ENCODE measurements at places on chromosomes 5 and 9.

GRCh38 chr5:143708672-143709071, 103.3 kb upstream of the HMHB1 start:
- no peak for DNase-seq

DNA sequence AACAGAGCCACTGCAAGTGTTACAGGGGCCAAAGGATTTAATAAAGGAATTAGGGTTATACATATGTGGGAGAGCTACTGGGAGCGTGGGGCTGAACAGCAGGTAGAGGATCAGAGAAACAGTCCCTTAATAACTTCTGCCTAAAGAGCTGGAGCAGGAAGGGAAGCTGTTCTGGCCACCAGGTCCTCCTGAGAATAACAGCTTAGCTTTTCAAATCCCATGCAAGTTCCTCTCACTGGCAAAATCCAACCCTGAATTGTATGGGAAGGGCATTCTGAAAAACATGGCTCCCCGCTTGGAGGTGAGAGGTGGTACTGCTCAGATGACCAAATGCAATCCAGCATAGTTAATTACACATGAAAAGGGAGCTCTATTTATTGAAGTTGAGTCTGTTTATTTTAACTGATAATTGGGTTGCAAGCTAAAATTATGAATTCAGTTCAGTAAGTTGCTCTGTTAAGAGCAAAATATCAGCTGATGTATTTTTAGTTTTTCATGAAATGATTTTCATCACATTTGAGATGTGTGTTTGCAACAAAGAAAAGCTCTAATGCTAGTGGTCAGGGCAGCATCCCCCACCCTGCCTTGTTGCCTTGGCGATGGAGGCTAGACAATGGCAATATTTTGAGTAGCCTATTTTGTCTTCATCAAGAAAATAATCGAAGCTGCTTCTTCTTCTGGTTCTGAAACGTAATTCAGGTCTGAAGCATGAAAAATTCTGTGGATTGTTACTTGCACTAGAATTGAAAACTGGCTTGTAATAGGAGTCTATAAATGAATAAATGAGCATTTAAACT, 58.4 kb upstream of the SH3GL2 start:
- DNase-seq: no peak

- DNase-seq: no peak
Observed at GRCh38 chr5:115262011-115262320, 711 bp downstream of the PGGT1B start.

- no peak for DNase-seq
Observed at GRCh38 chr9:91192381-91193086, 169.2 kb downstream of the AUH start.

- no peak for DNase-seq
Observed at GRCh38 chr5:11853796-11854195, 50.5 kb downstream of the CTNND2 start.

DNA sequence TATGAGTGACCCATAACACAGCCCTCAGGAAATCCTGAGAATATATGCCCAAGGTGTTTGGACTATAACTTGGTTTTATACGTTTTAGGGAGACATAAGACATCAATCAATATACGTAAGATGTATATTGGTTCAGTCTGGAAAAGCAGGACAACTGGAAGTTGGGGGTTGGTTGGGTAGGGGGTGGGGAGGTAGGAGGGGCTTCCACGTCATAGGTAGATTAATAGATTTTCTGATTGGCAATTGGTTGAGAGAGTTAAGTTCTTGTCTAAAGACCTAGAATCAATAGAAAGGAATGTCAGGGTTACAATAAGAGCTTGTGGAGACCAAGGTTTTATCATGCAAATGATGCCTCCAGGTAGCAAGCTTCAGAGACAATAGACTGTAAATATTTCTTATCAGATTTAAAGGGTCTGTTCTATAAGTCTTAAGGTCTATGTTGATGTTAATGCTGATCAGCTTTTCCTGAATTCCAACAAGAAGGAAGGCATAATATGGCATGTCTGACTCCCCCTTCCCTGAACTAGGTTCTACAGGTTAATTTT, 2267.7 kb upstream of the ACO1 start:
- DNase-seq: no peak

DNA sequence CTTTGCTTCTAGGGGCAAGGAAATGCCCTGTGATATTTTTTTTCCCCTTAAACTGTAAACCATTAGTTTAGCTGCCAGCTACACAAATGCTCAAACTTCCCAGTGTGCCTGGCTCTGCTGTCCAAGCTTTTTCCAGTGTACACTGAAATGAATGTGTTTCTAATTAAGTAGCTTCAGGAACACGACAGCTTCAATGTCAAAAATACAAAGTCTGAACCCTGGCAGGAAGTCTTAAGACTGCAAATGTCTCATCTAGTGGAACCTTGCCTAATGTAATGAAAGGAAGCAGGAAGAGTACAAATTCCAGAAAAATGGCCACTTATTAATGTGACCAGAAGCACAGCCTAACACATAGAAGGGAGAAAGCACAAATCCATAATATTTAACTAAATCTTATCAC, 255.2 kb downstream of the CRB2 start:
- DNase-seq: peak; percentile 64

DNA sequence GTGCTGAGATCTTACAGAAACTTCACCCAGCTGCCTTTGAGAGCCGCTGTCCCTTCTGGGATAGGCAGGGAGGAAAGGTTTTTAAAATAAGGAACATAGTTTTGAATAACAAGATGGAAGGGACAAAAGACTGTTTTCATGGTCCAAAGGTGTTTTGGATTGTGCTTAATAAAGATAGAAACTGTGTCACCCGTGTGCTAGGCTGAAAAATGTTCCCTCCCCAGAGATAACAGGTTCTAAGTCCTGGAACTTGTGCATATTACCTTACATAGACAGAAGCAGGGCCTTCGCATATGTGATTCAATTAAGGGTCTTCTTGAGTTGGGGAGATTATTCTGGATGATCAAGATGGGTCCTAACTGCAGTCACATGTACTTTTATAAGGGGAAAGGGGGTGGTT, 1.9 kb upstream of the CEMIP2 start:
- no peak for DNase-seq

GRCh38 chr5:138726848-138727247, 26.4 kb upstream of the CTNNA1 start:
- DNase-seq: no peak

GRCh38 chr9:90290716-90291485, 351.7 kb downstream of the DIRAS2 start:
- DNase-seq: no peak

- no peak for DNase-seq
Observed at GRCh38 chr5:119358901-119359603, 3.2 kb downstream of the TNFAIP8 start.

GRCh38 chr9:136239983-136240330, 5.7 kb downstream of the QSOX2 start:
- DNase-seq: no peak

DNA sequence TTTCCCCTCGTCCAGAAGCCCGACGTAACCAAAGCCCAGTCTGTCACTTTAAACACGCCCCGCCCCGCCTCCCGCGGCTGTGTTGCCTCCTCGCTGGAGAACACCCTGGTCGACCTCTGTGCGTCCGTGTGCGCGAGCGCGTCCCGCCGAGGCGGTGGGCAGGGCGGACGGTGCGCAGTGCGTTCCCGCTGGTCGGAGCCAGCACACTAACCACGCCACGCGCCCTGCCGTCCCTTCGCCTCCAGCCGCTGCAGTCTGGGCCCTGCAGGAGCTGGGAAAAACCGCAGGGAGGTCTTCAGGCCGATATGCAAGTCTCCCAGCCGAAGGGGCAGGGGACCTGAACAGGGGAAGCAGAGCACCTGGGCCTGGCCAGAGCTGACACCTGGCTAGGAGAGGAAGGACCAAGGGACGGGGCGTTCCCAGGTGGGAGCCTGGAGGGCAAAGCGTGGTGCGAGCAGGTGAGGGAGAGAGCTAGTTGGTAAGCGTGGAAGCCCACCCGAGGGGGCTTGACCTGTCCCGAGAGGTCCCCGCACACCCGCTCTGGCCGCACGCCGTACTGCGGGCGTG, 1.3 kb upstream of the PHPT1 start:
- DNase-seq: peak; percentile 86

- no peak for DNase-seq
Observed at GRCh38 chr9:4588721-4589120, 73.4 kb upstream of the PLPP6 start.

GRCh38 chr5:147918101-147918685, 11.9 kb upstream of the C5orf46 start:
- DNase-seq: no peak

DNA sequence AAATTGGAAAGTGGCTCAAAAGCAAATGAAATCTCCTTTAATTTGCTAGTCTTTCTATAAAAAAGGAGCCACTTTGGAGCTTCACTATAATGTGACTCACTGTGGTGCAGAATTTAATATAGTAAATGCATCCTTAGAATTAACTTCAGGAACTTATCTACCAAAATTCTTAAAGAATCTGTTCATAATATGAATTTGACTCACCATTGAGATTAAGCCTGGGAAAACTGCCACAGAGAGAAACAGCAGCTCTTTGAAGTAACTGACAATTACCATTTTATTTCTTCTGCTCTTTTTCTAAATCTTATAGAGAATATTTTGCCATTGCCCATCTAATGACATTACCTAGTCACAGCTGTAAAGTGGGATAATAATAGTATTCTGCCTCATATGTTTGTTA, 211.9 kb upstream of the CDH6 start:
- DNase-seq: peak; percentile 3

DNA sequence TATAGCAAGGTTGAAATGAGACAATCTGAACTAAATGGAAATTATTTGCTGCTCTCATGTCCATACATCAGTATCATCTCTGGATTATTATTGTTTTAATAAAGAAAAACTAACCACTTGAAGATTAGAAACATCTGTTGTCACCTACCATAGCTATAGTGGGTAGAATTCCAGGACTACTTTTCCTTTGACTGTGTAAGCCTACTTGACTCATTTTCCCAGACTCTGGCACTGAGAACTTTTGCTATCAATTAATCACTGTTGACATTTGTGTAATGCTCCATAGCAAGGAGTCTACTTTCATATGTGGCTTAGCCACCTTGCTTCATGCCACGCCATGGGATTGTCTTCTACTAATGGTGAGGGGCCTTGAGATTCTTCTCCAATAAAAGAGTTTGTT, 59.9 kb upstream of the ARRDC3 start:
- DNase-seq: peak; percentile 94

DNA sequence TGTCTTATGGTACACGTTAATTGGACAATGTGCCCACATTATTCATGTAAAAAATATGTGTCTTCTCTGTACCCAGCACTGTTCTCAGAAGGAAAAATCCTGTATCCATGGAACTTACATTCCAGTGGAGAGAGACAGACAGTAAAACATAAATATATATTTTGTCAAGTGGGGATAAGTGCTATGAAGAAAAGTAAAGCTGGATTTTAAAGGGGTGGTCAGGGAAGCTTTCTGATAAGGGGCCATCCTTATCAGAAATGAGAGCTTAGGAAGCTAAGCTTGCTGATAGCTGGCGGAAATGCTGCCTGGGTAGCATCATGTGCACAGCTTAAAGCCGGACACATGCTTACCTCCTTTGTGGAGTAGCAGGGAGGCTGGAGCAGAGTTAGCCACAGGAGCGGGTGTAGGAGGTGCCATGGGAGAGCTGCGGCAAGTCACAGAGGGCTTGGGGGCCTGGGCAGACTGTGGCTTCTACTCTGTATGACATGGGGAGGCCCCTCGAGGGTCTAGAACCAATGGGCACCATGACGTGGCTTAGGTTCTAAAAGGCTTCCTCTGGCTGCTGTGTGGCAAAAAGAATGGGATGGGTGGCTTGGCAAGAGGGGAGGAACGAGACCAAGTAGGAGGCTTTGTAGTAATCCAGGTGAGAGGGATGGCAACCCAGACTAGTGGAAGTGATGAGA, 141.7 kb downstream of the FGF1 start:
- DNase-seq: peak; percentile 61

DNA sequence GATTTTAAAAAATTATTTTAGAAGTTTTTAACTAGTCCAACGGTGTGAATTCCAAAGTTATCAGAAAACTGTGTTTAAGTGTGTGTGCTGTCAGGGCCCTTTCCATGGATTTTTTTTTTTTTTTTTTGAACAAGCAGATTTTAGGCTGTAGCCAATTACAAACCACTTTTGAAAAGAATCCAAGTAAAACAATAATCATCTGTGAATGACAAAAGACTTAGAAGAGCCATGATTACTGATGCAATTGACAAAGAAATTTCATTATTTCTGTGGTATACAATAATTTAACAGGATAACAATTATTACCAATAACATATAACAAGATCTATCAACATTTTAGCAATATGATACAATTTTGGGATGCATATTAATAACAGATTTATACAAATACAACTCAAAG, 16.2 kb upstream of the PAIP1 start:
- DNase-seq: peak; percentile 86

DNA sequence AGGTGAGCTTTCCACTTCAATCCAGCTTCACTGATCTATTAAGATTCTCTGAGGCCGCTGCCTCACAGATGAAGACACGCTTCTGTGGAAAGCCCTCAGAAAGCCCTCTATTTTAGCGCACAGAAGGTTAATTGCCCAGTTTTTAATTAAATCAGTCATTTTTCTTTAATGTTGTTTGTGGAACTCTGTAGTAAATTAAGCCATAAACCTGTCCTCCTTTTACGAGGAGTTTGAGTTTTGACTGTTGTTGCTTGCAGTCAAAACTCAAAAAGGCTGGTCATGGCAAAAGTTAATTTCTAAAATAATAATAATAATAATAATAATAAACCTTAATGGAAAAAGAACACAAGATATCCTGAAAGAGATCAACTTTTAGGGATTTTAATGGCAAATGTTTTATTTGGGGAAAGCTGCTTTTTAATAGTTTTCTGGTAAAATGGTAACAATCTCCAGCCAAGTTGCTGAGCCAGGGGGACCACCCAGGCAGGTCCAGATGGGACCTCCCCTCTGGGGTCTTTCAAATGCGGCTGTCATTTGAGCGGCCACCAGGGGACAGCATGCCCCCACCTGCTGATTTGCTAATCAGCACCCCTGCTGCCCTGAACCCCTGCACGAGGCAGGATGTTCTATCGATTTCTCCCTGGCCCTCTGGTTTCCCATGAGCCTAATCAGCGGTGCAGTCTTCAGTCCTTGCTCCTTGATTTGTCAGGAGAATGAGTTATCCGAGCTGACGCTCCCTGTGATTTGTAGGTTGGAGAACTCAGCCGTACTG, 247.2 kb downstream of the FSTL4 start:
- no peak for DNase-seq

DNA sequence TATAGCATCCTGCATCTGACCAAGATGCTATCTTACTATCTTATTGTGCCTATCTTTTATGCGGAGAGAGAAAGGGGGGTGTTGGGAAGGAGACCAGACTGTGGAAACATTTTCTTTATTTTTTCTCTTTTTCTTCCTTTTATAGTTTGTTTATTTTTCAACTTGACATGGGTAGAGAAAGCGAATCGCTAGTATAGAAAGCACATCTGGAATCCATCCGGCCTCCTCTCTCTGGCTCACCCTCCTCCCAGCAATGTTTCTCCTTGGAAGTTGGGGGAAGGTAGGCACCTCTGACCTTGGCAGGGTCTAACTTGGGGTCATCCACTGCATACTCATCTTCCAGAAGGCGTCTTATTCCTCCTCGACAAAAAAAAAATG, 3.9 kb downstream of the S1PR3 start:
- DNase-seq: no peak

- DNase-seq: peak; percentile 77
Observed at GRCh38 chr5:141848744-141849414, 29.3 kb downstream of the PCDH1 start.

GRCh38 chr9:106869028-106869427, 6.1 kb downstream of the ZNF462 start:
- no peak for DNase-seq
